ENCODE measurements at places on chromosomes 11 and 22.

- peak; percentile 35 for DNase-seq
Observed at GRCh38 chr11:36041988-36042611, 98.2 kb downstream of the LDLRAD3 start.

GRCh38 chr22:30565341-30565740 lies 9.1 kb downstream of the GAL3ST1 start:
- DNase-seq = no peak

- no peak for DNase-seq
Observed at GRCh38 chr11:62863687-62864335, 16.9 kb upstream of the SLC3A2 start.

- no peak for DNase-seq
Observed at GRCh38 chr11:122046438-122046837, 69.6 kb downstream of the BLID start.

DNA sequence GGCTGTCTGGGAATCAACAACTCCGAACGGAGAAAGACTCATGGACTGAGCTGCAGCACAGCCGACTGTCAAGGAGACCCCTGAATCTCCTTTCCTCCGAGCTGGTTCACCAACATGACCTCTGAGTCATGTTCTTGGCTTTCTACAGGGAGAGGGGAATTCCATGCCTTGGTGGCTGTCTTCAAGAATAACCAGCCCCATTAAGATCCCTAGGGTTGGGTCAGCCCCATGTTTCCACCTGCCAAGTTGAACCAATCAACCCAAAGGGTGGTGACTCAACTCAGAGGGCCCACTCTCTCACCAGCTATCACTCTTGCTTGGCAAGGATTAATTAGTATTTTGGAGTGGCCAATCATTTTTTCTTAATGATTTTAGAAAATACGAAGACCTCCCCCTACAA lies 28.3 kb upstream of the IGSF22 start:
- DNase-seq = no peak

- no peak for DNase-seq
Observed at GRCh38 chr11:125348141-125348651, 147.9 kb downstream of the FEZ1 start.

DNA sequence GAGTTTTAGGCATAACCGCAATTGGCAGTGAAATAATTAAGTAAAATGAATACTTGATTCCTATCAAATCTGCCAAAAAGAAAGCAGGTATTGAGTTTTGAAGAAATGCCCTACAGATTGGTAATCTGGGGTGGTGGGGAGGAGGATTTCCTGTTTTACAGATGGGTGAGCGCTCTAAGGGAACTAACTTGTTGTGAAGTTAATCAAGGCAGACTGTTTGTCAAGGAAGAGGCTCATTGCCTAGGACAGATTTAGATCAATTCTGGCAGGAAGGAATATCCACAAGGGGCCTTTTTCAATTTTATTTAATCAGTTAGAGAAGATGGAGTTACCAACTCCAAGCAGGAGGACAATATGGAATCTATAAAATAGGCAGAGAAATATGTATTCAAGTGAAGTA lies 271.5 kb upstream of the CCDC90B start:
- DNase-seq = no peak

DNA sequence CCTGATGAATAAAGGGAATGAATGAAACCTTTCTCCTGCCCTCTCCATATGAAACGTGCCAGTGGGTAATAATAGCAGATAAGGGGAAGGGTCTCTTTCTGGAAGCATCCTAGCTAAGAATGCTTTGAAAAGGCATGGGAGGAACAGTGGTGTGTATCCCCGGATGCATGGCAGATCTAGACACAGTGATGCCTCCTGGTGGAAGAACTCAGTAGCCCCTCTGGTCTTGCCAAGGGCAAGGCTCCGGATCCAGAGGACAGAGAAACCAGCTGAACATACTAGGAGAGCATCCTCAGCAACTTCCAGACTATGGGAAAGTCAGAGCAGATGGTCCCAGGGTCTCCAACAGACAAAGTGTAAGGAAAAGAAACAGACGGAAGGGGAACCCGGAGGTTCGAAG lies 6.4 kb downstream of the BAIAP2L2 start:
- DNase-seq = no peak

All from Ammon's horn (tissue), 1 donor.